MM.1S (cell line): ENCODE measurements at places on chromosomes 4 and X.

- DNase-seq = no peak
These were observed 86.4 kb downstream of the ANKRD17 start for GRCh38 chr4:73172161-73172560.

- DNase-seq = no peak
These were observed 5.1 kb downstream of the PGRMC2 start for GRCh38 chr4:128282516-128282915.

DNA sequence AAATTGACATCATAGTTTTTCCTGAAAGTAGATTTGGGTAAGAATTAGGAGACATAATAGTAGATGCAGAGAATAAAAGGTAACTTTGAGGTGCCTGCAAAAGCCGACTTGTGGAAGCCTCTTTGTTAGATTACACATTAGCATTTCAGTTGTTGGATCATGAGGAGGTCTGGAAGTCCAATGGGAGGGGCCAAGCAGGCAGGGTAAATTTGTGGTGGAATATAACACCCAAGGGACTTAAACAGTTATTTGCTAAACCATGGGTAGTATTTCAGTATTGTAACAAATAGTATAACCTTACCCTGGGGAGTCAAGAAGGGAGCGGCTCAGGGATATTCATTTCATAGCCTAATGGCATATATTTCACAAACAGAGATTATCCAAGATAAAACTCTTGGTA is 810.7 kb upstream of the AMOT start:
- DNase-seq = no peak

- no peak for DNase-seq
These were observed 7.5 kb downstream of the SH3KBP1 start for GRCh38 chrX:19879735-19880378.

DNA sequence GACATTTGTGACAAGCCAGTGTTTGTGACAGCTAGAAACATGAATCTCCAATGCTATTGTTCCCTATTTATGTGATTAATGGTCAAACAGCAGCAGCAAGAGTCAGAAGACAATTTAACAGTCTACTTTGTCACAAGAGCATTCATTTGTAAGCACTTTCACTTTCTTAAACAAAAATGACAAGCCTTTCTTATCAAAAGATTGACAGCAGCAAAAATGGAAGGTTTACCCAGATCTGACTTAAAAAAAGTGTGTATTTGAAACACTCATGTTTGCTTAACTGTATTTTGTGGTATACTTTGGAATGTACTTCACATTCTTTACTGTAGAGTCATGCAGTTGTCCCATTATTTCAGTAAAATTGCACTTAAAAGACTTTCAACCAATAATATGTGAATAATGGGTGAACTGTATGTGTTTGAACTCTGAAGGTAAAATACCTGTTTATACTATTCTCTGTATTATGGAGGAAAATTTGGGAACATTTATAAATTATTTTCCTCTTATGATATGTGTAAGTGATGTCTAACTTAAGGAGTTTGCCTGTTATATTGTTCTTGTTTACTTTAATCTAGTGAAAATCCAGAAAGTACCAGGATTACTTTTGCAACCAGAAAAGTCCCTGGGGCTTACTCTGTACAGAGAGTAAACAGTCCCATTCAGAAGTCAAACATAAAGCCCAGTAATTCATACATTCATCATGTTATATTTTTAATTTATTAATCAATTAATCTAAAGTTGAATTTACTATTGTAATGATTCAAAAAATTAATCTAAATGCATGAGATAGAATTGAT is 314.9 kb upstream of the TRAM1L1 start:
- no peak for DNase-seq

- DNase-seq = no peak
These were observed 81.2 kb downstream of the KLF8 start for GRCh38 chrX:56313308-56313707.

- no peak for DNase-seq
These were observed 108.2 kb upstream of the BMPR1B start for GRCh38 chr4:94649381-94650133.
